A549 treated with AZD2906 at 1 μM for 4 hours (cell line): ENCODE measurements at places on chromosomes 4 and X. TPM values are rescaled to one million over a fixed set of nuclear protein-coding genes. Genes with fewer than 3 reads are reported as not detected.

RAB33A gene
- 0.07 to 0.32 TPM (median 0.18 TPM) in 5 replicates for total RNA-seq

RNF212 gene
- total RNA-seq = 2.0 to 2.8 TPM (median 2.6 TPM) in 5 replicates

CLGN gene
- 4.5 to 6.3 TPM (median 5.0 TPM) in 5 replicates for total RNA-seq

PABPC1L2B gene
- 0.03 TPM in 1 of 5 replicates, not detected in the others for total RNA-seq

EIF1AX gene
- 93.3 to 115 TPM (median 100 TPM) in 5 replicates for total RNA-seq

TMEM144 gene
- total RNA-seq = 2.5 to 3.7 TPM (median 3.1 TPM) in 5 replicates

FHDC1 gene
- 0.88 to 1.1 TPM (median 0.95 TPM) in 5 replicates for total RNA-seq

RTL9 gene
- total RNA-seq = 0.05 to 0.16 TPM (median 0.11 TPM) in 5 replicates

PNMA6F gene
- total RNA-seq = not detected in 5 replicates

HSFX3 gene
- total RNA-seq = 0.07 TPM in 1 of 5 replicates, not detected in the others

PASD1 gene
- not detected in 5 replicates for total RNA-seq

TLR2 gene
- 0.57 to 0.86 TPM (median 0.79 TPM) in 5 replicates for total RNA-seq

COL25A1 gene
- total RNA-seq = not detected in 5 replicates

G6PD gene
- total RNA-seq = 1,365 to 1,554 TPM (median 1,434 TPM) in 5 replicates

PLS3 gene
- total RNA-seq = 155 to 233 TPM (median 176 TPM) in 5 replicates

CCDC120 gene
- 2.7 to 4.4 TPM (median 3.5 TPM) in 5 replicates for total RNA-seq

TEX11 gene
- total RNA-seq = not detected in 5 replicates
